Nucleus accumbens (tissue), 56 donors: ENCODE measurements at places on chromosomes 12 and 14.

GRCh38 chr12:386651-387050 lies 2.5 kb downstream of the KDM5A start:
- no peak for DNase-seq

DNA sequence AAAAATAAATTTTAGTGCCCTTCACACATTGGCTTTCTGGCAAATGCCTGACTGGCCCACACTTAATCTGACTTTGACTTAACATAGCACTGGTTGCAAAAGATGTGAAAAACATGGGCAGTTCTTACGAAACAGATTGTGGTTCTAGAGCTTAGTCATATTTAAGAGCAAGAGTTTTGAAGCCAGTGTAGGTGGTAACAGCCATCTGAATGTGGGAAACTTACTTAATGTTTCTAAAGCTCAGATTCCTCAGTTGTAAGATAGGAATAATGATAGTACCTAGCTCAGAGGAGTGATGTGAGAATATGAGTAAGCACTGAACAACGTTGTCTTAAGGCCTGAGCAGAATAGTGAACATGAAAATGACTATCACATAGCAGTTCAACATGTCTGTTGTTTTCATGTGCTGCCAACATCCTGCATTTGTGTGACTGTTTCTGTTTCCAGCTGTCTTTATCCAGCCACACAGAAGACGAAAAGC lies 262.7 kb downstream of the SYT1 start:
- DNase-seq = no peak

DNA sequence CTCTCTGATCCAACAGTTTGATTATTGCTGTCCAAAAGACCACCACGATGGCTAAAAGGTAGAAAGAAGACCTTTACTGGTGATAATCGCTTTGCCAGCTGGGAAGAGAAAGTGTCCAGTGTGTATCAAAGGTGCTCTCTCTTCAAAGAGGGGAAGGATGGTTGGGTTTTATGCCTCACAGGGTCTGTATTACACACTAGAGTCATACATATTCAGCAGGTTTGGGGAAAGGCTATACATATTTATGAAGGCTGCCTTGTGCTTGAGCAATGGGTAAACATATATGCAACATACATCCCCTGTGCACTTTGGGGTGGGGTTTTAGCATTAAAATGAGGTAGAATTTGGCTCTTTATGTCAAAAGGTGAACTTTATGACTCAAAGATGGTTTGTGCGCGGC lies 18.2 kb downstream of the GPRC5D start:
- DNase-seq = no peak

GRCh38 chr12:14373217-14373616 lies 7.7 kb downstream of the ATF7IP start:
- no peak for DNase-seq

GRCh38 chr14:77116172-77116817 lies 18.2 kb downstream of the CIPC start:
- DNase-seq = no peak

DNA sequence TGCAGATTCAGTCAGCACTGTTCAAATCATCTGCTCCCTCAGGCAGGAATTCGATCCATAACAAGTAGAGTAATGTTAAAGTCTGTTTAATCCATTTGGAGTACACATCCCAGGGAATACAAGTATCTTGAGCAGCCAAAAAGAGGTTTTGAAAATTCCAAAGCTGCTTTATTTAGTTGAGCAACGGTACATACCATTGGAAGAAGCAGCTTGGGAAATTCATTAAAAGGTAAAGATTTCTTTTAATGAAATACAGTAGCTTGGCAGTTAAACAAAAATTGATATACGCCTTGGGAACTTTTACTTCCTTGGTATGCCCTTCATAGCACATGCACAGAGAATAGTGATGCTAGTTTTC lies 153.8 kb downstream of the LRIG3 start:
- DNase-seq = no peak
